ENCODE measurements at places on chromosomes 3 and 15.

GRCh38 chr15:67176195-67176971, 78.1 kb downstream of the AAGAB start:
- no peak for DNase-seq

GRCh38 chr15:83815506-83815905, 161.6 kb downstream of the ADAMTSL3 start:
- no peak for DNase-seq

- no peak for DNase-seq
These were observed 6.4 kb downstream of the TMIE start for GRCh38 chr3:46707601-46708011.

- DNase-seq = no peak
These were observed 154.4 kb downstream of the PEX5L start for GRCh38 chr3:179882292-179882691.

- DNase-seq = no peak
These were observed 16.0 kb downstream of the TNK2 start for GRCh38 chr3:195892105-195893043.

DNA sequence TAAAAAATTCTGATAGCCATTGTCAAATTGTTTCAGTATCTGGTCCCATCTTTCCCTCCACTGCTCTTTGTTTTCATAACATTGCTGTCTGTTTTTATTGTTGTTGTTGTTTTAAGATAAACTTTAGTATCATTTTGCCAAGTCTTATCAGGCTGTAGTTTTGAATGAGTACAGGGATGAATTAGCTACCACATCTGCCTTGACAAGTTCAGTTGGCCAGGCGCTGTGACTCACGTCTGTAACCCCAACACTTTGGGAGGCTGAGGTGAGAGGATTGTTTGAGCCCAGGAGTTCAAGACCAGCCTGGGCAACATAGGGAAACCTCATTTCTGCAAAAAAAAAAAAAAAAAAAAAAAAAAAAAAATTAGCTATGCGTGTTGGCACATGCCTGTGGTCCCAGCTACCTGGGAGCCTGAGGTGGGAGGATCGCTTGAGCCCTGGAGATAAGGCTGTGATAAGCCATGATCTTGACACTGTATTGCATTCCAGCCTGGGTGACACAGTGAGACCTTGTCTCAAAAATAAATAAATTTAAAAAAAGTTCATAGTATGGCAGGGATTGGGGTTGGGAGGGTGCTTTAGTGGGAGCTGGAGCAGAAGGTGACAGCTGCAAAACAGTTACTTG, 8.3 kb upstream of the ANKDD1A start:
- no peak for DNase-seq

DNA sequence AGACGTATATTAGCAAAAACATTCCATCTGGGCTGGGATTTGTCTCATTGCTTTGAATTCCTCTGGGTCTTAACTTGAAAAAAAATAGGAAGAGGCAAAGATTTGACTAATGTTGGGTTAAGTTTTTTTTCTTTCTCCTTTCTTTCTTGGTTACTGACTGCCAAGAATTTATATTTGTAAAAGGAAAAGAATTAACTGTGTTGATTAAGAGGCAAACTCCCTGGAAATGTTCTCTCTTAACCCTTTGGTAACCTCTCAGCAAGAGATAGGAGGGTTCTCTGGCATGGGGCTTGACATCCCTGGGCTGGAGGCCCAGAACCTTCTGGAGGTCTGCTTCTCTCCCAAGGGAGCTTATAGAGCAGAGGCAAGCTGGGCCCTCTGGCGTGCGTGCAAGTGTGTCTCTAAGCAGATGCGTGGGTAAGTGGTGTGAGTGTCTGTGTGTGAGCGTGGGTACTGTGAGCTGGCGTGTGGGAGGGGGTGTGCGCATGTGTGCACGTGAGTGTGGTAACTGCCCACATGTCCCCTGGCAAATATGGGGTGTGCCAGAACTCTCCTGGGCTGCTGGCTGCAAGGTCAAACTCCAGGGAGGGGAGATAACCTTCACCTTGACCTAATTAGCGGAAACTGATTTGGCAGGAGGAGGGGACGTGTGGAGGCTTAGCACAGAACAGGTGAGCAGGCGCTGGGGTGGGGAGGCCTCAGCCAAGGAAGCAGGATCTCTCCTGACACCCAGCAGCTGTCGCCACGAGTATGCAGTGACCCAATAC, 49.4 kb upstream of the MAGEF1 start:
- no peak for DNase-seq

Data from progenitor cell of endocrine pancreas (in vitro differentiated cells).